Stimulated activated CD8-positive, alpha-beta memory T cell treated with anti-CD3 and anti-CD28 coated beads, Interleukin-7, amount 100 ng/mL, for 24 hours (primary cell): ENCODE measurements at places on chromosomes 16 and 17.
A peak's percentile ranks its signal among the peaks of the same experiment; 100 is the strongest.

GRCh38 chr17:50381260-50381815 lies 8.3 kb downstream of the EME1 start:
- no peak for DNase-seq

GRCh38 chr17:45248132-45248957 lies 13.5 kb downstream of the SPATA32 start:
- peak; percentile 33 for DNase-seq

DNA sequence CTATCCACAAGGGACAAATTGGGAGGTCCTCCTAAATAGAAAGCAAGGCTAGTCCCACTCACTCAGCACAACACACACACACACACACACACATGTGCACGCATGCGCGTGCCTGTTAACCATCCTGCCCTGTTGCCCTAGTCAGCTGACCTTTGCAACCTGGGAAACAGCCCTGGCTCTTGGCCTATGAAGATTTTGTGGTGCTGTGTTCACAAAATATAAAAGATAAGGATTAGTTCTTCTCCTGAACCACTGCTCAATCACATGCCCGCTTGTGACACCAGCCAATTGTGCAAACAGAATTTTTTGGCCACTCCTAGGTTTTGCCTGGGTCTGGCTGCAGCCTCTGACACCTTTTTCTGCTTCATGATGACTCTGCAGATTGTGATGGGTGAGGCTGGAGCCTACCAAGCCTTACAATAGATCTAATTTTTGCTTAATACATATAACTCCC lies 3.3 kb upstream of the CES1 start:
- DNase-seq: no peak

DNA sequence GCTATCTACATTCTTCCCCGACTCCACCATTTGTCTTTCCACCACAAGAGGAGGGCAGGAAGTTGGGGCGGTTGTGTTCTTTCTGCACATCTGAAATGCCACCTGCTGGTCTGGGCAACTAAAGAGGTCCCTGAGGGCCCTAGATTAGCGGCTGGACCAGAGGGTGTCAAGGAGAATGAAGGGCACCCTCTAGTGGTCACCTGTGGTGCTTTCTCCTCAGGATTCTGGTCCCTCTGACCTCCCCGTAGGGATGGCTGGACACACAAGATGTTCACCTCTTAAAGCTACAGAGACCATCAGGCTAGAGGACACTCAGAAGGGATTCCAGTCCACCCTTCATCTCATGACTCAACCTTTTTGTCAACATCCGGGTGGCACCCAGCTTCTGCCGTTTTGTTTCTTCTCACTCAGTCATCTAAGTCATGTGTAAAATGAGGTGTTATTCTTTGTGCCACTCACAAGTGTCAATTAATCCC lies 2.9 kb upstream of the SCIMP start:
- peak; percentile 17 for DNase-seq

DNA sequence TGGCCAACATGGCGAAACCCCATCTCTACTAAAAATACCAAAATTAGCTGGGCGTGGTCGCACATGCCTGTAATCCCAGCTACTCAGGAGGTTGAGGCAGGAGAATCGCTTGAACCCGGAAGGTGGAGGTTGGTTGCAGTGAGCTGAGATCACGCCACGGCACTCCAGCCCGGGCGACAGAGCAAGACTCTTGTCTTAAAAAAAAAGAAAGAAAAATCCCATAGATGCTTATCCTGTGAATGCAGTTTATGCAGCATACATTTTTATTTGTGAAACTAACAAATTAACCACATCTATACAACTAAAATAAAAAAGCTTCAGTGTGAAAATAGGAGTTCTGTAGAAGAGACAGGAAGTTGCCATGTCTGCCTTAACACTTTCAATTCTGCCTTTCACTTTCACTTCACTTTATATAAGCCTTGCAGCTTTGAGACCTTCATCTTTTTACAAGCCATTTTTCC lies 7.1 kb downstream of the IGSF6 start:
- no peak for DNase-seq

DNA sequence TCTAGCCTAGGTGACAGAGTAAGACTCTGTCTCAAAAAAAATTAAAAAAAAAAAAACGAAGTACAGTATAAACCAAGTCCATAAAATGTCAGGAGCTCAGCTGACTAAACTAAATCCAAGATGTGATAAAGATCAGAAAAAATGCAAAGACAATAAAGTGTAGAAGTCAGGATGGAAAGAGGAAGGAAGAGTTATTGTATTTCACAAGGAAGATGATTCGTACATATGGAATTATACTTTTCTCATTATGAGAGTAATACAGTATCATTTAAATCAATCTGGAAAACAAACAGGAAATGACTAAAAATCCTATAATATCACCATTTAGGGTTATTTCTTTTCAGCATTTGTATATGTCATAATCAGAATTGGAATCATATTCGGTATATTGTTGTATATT lies 11.4 kb upstream of the APOH start:
- no peak for DNase-seq
